Breast epithelium (tissue), 4 donors: ENCODE measurements at places on chromosomes 13 and 19. TPM values are rescaled to one million over a fixed set of nuclear protein-coding genes. Genes with fewer than 3 reads are reported as not detected.

The LMO7 gene
- 32.8 TPM for total RNA-seq

GRCh38 chr13:43469791-43470190 lies 317.0 kb downstream of the ENOX1 start:
- no peaks in the 10 kb centered on the region for H3K36me3 ChIP-seq
- no peaks in the 10 kb centered on the region for H3K27me3 ChIP-seq
- no peaks in the 10 kb centered on the region for H3K4me1 ChIP-seq
- H3K27ac ChIP-seq = no peak overlapping the region

The ZNF578 gene
- total RNA-seq = 1.3 TPM

The CCDC124 gene
- total RNA-seq = 47.9 TPM

The CACNG6 gene
- total RNA-seq = not detected

GRCh38 chr13:47646298-47646697 lies 354.8 kb downstream of the SUCLA2 start:
- no peaks in the 10 kb centered on the region for H3K27me3 ChIP-seq
- DNase-seq = no peak
- H3K36me3 ChIP-seq = no peaks in the 10 kb centered on the region
- H3K27ac ChIP-seq = no peak overlapping the region

- H3K4me1 ChIP-seq = no peaks in the 10 kb centered on the region
- no peaks in the 10 kb centered on the region for H3K36me3 ChIP-seq
- no peak overlapping the region for H3K4me3 ChIP-seq
- no peak overlapping the region for H3K27ac ChIP-seq
- DNase-seq = no peak
Observed at GRCh38 chr13:112007191-112007590, 59.8 kb upstream of the SOX1 start.

- no peaks in the 10 kb centered on the region for H3K4me1 ChIP-seq
- no peaks in the 10 kb centered on the region for H3K36me3 ChIP-seq
- no peaks in the 10 kb centered on the region for H3K27me3 ChIP-seq
- no peak for DNase-seq
Observed at GRCh38 chr13:21698817-21699679, 28.2 kb downstream of the FGF9 start.

GRCh38 chr13:93620181-93620765 lies 393.7 kb downstream of the GPC6 start:
- no peak for DNase-seq
- H3K4me1 ChIP-seq = no peaks in the 10 kb centered on the region
- no peak overlapping the region for H3K27ac ChIP-seq
- H3K4me3 ChIP-seq = no peak overlapping the region
- H3K27me3 ChIP-seq = no peaks in the 10 kb centered on the region
- H3K36me3 ChIP-seq = no peaks in the 10 kb centered on the region

DNA sequence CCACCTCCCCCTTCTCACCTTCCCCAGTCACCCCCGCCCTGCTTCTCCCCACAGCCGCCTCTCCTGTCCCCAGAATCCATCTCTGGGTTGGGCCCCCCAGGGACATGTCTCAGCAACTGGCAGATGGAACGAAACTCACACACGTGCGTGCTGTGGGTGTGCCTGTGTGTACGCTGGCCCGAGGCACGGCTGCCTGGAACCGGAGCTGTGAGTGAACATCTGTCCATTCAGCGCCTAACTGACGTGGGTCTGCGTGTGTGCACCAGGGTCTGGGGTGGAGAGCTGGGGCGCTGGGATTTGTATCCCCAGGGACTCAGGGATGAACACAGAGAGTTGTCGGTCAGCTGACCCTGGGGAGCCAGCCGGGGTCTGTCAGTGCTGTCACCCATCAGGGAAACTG lies 752 bp upstream of the HAS1 start:
- H3K27me3 ChIP-seq = peaks cover 81% of the 10 kb centered on the region
- H3K4me3 ChIP-seq = no peak overlapping the region
- H3K27ac ChIP-seq = no peak overlapping the region
- no peaks in the 10 kb centered on the region for H3K4me1 ChIP-seq
- no peaks in the 10 kb centered on the region for H3K36me3 ChIP-seq

DNA sequence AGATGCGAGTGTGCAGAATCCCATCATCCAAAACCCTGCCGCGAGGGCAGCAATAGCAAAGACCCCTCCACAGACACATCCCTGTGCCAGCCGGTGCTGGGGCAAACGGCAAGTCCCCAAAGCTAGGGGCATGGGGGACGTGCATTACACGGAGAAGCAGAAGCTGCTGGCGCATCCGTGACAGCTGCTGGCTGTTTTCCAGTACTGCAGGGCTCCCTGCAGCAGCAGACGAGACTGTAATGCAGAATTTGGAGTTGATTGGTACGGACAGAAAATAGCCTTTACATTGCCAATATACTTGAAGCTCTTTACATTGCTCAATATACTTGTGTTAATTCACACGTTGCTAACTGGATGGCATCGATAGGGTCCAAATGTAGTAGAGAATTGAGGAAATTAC lies 77.2 kb upstream of the TMTC4 start:
- no peak overlapping the region for H3K27ac ChIP-seq
- DNase-seq = no peak
- H3K4me3 ChIP-seq = no peak overlapping the region
- H3K27me3 ChIP-seq = no peaks in the 10 kb centered on the region

DNA sequence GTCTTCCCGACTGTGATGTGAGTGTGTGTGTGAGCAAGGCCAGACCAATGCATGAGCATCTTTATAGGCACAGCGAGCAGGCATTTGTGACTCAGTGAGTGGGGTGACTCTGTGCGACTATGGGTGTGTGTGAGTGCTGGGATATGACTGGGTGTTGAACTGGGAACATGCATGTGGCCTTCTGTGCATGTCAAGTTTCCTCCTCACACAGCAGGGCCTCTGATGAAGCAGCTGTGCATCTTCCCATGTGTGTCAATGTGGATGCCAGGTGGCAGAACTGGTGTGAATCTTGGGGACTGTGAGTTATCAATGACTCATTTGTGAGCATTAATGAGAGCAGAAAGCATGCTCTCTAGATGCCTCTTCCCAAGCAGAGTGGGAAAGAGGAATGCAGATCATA lies 12.1 kb upstream of the LGALS14 start:
- peaks cover 4% of the 10 kb centered on the region for H3K27me3 ChIP-seq
- no peaks in the 10 kb centered on the region for H3K4me1 ChIP-seq
- DNase-seq = no peak
- no peak overlapping the region for H3K4me3 ChIP-seq
- H3K27ac ChIP-seq = no peak overlapping the region
- no peaks in the 10 kb centered on the region for H3K36me3 ChIP-seq

The CCDC122 gene
- 50.9 TPM for total RNA-seq

The SIGLEC8 gene
- total RNA-seq = 2.3 TPM

- H3K27ac ChIP-seq = no peak overlapping the region
- H3K27me3 ChIP-seq = no peaks in the 10 kb centered on the region
- no peaks in the 10 kb centered on the region for H3K36me3 ChIP-seq
- no peak for DNase-seq
- no peaks in the 10 kb centered on the region for H3K4me1 ChIP-seq
- no peak overlapping the region for H3K4me3 ChIP-seq
Observed at GRCh38 chr13:27504128-27504867, 53.9 kb upstream of the MTIF3 start.

DNA sequence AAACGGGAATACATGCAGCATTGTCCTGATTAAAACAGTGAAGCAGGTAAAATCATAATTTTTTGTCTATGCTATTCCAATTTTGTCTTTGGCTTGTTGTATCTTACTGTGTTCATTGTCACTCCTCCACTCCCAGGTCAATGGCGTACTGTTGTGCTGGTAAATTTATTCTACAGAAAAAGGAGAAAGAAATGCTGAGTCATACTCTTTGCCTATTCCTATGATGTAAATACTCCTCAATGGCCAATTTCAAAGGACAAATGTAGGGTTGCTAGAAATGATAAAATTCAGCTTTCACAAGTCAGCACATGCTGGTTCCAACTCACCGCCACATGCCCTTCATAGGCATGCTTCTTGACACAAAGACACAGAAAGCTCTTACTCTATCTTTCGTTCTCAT lies 694.4 kb upstream of the PCDH20 start:
- no peak overlapping the region for H3K27ac ChIP-seq
- DNase-seq = no peak
- no peak overlapping the region for H3K4me3 ChIP-seq

DNA sequence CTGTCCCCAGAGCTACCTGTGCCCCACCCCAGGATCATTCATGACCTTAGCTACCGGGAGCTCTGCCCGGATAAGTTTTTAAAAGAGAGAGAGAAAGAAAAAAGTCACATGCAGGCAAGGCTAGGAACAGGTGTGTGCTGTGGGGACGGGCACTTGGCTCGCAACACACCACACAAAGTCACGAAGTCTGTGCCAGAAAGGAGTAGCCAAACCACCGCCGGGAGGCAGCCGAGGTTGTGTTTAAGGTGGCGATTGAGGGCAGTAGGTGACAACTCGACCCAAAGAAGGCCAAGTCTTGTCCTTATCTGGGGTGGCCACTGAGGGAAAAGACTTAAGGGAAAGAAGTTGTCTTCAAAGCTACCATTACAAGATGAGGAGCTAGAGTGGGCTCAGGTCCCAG lies 4.6 kb upstream of the TSHZ3 start:
- H3K4me3 ChIP-seq = no peak overlapping the region
- H3K27me3 ChIP-seq = peaks cover 26% of the 10 kb centered on the region
- H3K36me3 ChIP-seq = no peaks in the 10 kb centered on the region
- DNase-seq = no peak

GRCh38 chr13:75299913-75300862 lies 181.8 kb downstream of the TBC1D4 start:
- DNase-seq = no peak
- no peaks in the 10 kb centered on the region for H3K27me3 ChIP-seq
- H3K4me1 ChIP-seq = no peaks in the 10 kb centered on the region
- no peak overlapping the region for H3K4me3 ChIP-seq
- no peak overlapping the region for H3K27ac ChIP-seq
- H3K36me3 ChIP-seq = no peaks in the 10 kb centered on the region

DNA sequence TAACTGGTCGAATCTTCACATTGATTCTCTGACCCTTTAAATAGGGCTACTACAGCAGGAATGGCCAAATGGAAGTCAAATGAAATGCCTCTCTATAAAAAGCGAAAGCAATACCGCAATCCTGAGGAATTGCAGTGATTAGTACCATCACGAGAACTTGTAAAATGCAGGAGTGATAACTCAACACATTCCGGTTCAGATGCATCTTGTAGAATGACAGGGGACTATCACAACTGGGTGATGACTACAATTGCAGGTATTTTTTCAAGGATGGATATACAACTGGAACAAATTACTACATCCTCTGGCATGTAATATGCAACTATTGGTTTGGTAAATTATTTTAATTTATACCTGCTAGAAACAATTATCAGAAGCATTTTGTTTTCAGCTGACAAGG lies 140.4 kb downstream of the PCDH20 start:
- no peaks in the 10 kb centered on the region for H3K27me3 ChIP-seq
- no peak overlapping the region for H3K4me3 ChIP-seq
- DNase-seq = no peak

- peak; percentile 53 for DNase-seq
- H3K27ac ChIP-seq = no peak overlapping the region
- H3K4me1 ChIP-seq = no peaks in the 10 kb centered on the region
Observed at GRCh38 chr19:29858000-29858596, 46.3 kb downstream of the CCNE1 start.

- no peak for DNase-seq
- H3K4me1 ChIP-seq = no peaks in the 10 kb centered on the region
- no peak overlapping the region for H3K4me3 ChIP-seq
- H3K36me3 ChIP-seq = no peaks in the 10 kb centered on the region
- no peak overlapping the region for H3K27ac ChIP-seq
Observed at GRCh38 chr13:98913741-98914140, 64.1 kb downstream of the DOCK9 start.

GRCh38 chr19:46904114-46905060 lies 43.6 kb downstream of the ARHGAP35 start:
- DNase-seq = no peak
- H3K4me3 ChIP-seq = no peak overlapping the region
- peak overlapping the region; percentile 88 for H3K27ac ChIP-seq
- peaks cover 26% of the 10 kb centered on the region for H3K4me1 ChIP-seq
- H3K27me3 ChIP-seq = no peaks in the 10 kb centered on the region

- H3K27me3 ChIP-seq = no peaks in the 10 kb centered on the region
- no peaks in the 10 kb centered on the region for H3K4me1 ChIP-seq
- no peak overlapping the region for H3K4me3 ChIP-seq
- no peak for DNase-seq
- H3K36me3 ChIP-seq = no peaks in the 10 kb centered on the region
Observed at GRCh38 chr19:32392901-32393300, 12.7 kb upstream of the DPY19L3 start.

The CYP4F2 gene
- not detected for total RNA-seq

The ZNF177 gene
- total RNA-seq = 2.9 TPM

DNA sequence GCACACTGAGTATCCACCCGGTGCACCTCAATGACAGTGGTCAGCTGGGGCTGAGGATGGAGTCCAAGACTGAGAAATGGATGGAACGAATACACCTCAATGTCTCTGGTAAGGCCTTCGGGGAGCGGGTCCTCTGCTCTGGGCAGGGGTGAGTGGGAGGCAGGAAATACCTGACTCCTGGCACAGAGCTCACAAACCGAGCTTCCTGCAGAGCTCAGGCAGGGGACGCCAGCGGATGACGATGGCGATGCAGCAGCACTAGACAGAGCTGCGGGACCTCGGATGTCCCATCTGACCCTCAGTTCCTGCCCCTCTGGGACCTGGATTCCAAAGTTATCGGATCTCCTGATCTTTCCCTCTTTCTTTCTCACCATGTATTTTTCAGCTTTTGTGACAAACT lies 3.8 kb downstream of the CD22 start:
- H3K4me3 ChIP-seq = no peak overlapping the region
- no peak overlapping the region for H3K27ac ChIP-seq
- H3K36me3 ChIP-seq = no peaks in the 10 kb centered on the region
- no peaks in the 10 kb centered on the region for H3K27me3 ChIP-seq
- no peaks in the 10 kb centered on the region for H3K4me1 ChIP-seq

The LYPD3 gene
- total RNA-seq = 17.6 TPM

GRCh38 chr13:108961542-108962125 lies 332.2 kb downstream of the MYO16 start:
- no peaks in the 10 kb centered on the region for H3K4me1 ChIP-seq
- H3K27me3 ChIP-seq = no peaks in the 10 kb centered on the region
- no peak for DNase-seq
- no peak overlapping the region for H3K4me3 ChIP-seq

DNA sequence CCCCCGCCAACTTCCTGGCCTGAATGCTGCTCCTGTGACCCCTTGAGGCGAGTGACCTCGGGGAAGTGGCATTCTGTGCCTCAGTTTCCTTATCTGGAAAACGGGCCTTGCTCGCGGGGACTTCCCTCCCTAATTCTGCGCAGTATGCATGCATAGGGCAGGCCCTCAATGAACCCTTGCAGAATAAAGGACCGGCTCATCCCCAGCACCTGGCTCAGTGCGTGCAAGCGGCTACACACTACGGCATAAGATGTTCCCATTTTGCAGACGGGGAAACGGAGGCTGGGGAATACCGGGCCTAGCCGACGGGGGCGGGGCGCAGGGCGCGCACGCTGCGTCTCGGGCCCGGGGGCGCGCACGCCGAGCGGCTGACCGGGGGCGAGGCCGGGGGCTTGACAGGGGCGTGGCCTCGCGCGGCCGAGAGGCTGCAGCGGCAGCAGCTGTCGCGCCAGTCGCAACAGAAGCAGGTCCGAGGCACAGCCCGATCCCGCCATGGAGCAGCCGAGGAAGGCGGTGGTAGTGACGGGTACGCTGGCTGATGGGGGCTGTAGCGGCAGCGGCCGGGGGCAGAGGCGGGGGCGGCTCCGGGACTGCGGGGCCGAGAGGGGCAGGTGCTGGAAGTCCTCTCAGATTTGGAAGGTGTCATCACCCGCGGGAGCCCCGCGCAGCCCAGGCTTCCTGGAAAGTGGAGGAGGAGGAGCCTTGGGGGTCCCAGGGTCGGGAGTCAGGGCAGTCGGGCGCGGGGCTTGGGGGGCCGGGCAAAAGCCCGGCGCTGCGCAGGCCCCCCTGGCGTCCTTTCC lies at the start of gene PGPEP1:
TSS of gene PGPEP1 (plus strand) at position 409 of the 800 bp plus-strand sequence. CDS start at position 493, 84 bp downstream.
- peak; percentile 69 for DNase-seq
- H3K4me3 ChIP-seq = peak within 1 kb of the TSS; percentile 77
- no peaks in the 10 kb centered on the region for H3K27me3 ChIP-seq
- H3K4me1 ChIP-seq = no peaks in the 10 kb centered on the region
- peak within 1 kb of the TSS; percentile 90 for H3K27ac ChIP-seq

The CNN1 gene
- 2.2 TPM for total RNA-seq
